ENCODE measurements at places on chromosomes 7 and 10.

DNA sequence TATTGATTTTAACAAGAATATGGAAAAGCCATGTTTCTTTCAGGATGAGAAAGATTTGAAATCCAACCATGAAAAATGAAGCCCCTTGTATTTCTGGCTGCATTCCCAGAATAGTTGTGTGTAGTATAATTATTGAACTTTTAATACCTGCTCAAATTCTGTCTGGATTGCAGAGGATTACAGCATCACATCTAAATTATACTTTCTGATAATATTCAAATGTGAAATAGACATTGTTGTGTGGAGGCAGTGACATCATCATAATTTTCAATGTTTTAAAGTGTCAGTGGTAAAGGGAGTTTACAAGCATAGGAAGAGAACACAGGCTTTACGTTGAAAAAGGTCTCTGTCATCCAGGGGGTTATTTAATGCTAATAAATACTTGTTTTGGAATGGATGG is 93.4 kb downstream of the POLL start:
- no peak for DNase-seq

DNA sequence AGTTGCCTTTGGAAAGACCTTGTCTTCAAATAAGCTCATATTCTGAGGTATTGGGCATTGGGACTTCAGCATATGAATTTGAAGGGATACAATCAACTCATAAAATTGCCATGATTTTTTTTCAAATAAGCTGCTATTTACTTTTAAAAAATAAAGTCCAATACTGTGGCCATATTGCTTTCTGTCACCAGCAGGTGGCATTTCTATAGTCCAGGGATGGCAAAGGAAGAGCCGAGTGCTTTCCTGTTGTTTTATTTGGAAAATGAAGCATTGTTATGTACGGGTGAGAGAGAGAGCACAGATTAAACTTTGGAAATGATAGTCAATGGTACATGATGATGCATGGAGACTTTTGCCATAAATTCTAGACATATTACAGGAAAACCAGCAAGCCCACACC is 104.1 kb upstream of the DPP6 start:
- no peak for DNase-seq

GRCh38 chr10:19772972-19773371 is 43.3 kb upstream of the PLXDC2 start:
- peak; percentile 30 for DNase-seq

DNA sequence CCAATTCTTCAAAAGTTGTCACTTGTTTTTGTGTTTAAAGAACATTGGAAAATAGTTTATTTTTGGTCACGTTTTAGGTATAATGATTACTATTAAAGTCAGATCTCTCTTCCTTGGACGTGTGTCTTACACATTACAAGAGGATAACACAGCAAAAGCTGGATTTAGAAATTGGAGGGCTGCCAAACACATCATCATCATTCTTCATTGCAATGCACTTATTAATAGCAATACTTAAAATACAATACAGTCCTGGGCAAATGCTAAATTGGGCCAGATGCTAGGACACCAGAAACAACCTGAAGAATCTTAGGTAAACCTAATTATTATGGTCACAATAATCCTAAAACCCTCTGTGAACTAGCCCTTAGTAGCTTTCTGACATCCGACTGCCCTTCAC is 303.6 kb downstream of the DGKB start:
- DNase-seq: no peak

- no peak for DNase-seq
Measured at GRCh38 chr7:31828520-31828919, 141.5 kb downstream of the PPP1R17 start.

GRCh38 chr10:71777213-71777985 is 4.1 kb upstream of the VSIR start:
- DNase-seq: no peak

- DNase-seq: no peak
Measured at GRCh38 chr7:70034999-70035398, 436.7 kb downstream of the AUTS2 start.

- no peak for DNase-seq
Measured at GRCh38 chr7:69619635-69620034, 21.4 kb downstream of the AUTS2 start.

DNA sequence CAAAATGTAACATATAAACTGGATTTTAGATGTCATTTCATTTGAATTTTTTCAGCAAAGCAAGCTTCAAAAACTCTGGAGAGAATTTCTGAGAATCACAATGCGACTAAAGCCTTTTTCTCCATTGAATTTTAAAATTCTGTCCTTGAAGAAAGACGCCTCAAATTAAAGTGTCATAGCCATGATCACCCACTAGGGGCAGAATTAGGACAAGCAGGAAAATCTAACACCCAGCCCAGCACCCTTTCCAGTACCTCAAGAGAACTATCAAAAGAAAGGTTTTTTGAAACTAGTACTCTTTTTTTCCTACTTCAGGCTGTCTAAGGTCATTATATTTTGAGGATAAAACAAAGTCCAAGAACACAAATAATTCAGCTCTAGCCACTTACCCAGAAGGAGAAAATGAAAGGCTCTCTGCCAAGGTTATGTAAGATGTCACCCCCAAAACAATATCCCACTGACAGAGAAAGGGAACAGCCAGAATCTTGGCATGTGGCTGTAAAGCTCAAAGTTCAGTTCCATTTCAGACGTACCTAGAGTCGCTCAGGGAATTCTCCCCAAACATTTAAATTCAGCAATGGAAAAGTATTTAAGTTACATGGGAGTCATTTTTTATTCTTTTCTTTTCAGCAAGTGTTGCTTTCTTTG is 299.4 kb downstream of the SNX13 start:
- peak; percentile 47 for DNase-seq

DNA sequence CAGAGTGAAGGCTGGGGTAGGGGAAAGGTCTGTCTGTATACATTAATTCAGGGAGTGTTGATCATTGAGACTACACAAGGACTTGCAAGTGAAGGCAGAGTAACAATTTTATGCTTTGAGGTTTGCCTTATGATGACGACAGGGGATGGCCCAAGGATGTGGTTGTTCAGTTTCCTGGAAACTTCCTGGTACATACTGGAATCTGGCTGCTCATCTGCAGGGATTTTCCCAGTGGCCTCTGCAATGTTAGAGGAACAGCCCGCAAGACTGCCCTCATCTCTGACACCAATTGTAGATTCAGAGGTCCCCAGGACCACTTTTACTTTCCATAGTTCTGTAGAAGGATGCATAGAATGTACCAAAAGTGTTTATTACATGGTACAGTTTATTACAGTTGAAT is 189.6 kb downstream of the TMEM178B start:
- no peak for DNase-seq

GRCh38 chr7:91007371-91007770 is 256.9 kb upstream of the FZD1 start:
- no peak for DNase-seq

DNA sequence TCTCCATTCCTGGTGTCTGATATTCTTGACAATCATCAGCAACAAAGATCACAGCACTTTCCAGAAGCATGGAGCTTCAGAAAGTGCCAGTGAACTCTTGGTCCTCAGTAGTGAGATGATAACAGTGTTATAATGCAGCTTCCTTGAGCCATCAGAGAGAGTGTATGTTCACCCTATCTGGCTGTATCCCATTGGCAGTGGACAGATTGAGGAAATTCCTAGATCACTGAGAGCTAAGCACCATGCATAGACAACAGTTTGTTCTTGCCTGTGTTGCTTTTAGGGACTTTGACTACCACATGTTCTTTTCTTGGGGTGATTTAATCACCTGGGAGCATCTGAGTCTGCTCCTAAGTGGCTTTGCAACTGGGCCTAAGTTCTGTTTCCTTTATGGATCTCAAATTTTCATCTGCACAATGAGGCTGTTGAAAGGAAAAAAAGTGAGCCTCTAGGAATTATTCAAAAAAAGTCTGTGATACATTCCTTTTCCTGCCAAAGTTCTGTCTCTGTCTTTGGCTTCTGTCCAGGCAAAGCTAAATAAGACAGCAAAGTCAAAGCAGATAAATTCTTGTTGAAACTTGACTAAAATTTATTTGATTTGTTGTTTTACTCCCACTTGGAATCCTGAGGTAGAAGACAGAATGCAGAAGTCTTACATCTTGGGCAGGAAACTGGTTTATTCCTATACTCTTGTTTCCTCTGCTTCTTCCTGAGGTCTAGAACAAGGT is 14.5 kb upstream of the ZNF282 start:
- DNase-seq: no peak

- DNase-seq: no peak
Measured at GRCh38 chr10:86613905-86614304, 40.4 kb upstream of the OPN4 start.

GRCh38 chr7:107027208-107027607 is 17.3 kb upstream of the PRKAR2B start:
- DNase-seq: no peak

GRCh38 chr7:117308891-117309290 is 14.0 kb downstream of the WNT2 start:
- no peak for DNase-seq

- DNase-seq: no peak
Measured at GRCh38 chr10:1731592-1731991, 5.7 kb downstream of the ADARB2 start.

DNA sequence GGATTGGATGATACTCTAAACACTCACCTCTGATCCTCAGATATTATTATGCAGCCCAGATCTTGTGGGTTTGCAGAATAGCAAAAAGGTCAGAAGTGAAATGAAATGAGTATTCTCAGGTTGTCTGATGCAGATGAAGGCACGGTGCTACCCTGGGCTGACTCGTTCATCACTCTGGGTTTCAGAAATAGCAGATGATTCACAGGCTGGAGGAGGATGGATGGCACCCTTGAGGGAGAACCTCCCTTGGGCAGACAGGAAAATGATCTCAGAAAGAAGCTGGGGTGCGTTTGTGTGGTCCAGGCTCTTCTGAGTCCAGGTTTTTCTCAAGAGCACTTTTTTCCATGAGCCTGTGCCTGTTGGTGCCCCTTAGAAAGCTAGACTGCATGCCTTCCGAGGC is 515.8 kb upstream of the MKI67 start:
- DNase-seq: no peak

DNA sequence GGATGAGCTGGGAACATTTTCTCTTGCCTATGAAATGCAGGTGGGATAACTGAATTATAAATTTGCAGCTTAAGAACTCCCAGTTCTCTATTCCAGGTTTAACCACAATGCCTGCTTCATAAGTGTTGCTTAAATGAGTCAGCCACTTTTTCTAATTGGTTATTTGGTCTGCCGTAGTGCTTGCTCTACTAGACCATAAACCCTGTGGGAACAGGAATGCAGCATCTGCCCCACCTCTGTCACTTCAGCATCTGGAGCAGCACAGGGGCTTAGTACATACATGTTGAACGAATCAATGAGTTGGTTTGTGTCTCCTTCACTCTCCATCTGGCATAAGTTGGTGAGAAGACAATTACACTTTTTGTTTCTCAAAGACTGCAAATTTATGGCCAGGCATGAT is 95.2 kb upstream of the PTER start:
- no peak for DNase-seq

- DNase-seq: no peak
Measured at GRCh38 chr7:85286446-85286845, 99.6 kb upstream of the SEMA3D start.

DNA sequence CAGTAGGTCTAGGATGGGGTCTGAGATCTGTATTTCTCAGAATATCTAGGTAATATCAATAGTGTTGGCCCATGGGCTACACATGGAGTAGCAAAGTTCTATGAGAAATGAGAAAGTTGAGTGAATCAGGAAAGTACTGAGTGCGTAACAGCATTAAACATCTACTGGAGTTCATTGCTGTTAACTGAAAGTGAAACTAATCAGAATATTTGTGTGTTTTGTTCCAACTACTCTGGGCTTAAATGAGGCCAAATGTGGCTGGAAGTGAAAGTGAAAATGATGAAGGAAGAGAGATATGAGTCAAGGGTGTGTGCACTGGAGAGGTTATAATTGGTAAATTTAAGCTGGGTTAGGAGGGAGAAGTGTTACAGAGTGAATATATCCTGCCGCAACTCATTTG is 46.5 kb downstream of the TMEM106B start:
- peak; percentile 11 for DNase-seq

DNA sequence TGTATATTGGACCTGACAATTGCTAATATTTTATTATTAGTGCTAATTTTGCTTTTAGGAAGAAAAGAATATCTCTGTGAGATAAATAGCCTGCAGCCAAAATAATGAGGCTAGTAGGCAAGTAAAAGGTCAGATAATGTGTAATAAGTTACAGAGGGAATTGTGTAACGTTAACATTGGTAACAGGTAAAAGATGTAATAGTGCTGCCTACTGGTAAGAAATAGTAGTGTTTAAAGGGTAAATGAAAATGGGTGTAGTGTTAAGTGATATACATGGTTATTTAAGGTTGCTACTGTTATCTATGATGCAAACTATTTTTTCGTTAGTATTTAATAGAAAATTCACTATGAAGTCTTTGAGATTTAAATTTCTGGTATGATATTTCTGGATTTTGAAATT is 9.2 kb upstream of the FOXP2 start:
- no peak for DNase-seq

- DNase-seq: no peak
Measured at GRCh38 chr7:107660381-107661080, at the start of gene SLC26A4. Gene SLC26A4 (plus strand): TSS chr7:107660828. CDS start chr7:107661642, 814 bp downstream.

- DNase-seq: no peak
Measured at GRCh38 chr7:12244694-12245093, 33.6 kb downstream of the TMEM106B start.

DNA sequence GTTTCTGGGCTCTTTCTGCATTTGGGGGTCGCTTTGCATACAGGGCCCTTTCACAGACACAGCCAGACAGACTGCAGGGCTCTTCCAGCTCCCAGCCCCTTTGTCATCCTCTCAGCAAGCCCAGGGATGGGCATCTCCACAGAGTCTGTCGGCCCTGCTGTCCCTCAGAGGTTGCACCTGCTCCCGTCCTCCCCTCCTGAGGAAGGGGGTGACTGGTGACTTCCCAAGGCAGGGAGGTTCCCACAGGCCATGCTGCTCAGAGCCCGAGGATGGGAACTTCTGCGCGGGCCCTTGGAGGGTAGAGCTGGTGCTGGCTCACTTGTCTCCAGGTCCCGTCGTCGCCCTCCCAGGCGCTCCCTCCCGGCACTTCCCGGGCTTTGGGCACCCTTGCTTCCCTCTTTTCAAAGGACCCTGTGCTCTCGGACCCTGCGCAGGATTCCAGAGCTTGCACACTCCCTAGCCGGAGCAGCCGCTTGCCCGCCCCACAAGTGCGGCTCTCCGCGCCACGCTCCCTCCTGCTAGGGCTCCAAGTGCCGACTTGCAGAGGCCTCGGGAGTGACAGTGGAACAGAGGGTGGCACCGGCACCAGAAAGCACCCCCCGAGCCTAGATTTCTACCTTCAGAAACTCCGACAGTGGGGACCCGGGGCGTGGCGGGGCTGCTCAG is 152.5 kb downstream of the PRKAG2 start:
- DNase-seq: no peak

- no peak for DNase-seq
Measured at GRCh38 chr10:35606430-35606829, 1.3 kb downstream of the GJD4 start.

Measured in hematopoietic multipotent progenitor cell treated with erythropoietin and hydrocortisone succinate and interleukin-3 and kit ligand, for 8 days (in vitro differentiated cells).